SK-N-SH treated with all-trans-retinoic acid at 6 μM for 48 hours (cell line): ENCODE measurements at places on chromosomes 3 and 15.

- ATAC-seq, result no peak
Measured at GRCh38 chr15:29942548-29942947, 120.3 kb upstream of the TJP1 start.

DNA sequence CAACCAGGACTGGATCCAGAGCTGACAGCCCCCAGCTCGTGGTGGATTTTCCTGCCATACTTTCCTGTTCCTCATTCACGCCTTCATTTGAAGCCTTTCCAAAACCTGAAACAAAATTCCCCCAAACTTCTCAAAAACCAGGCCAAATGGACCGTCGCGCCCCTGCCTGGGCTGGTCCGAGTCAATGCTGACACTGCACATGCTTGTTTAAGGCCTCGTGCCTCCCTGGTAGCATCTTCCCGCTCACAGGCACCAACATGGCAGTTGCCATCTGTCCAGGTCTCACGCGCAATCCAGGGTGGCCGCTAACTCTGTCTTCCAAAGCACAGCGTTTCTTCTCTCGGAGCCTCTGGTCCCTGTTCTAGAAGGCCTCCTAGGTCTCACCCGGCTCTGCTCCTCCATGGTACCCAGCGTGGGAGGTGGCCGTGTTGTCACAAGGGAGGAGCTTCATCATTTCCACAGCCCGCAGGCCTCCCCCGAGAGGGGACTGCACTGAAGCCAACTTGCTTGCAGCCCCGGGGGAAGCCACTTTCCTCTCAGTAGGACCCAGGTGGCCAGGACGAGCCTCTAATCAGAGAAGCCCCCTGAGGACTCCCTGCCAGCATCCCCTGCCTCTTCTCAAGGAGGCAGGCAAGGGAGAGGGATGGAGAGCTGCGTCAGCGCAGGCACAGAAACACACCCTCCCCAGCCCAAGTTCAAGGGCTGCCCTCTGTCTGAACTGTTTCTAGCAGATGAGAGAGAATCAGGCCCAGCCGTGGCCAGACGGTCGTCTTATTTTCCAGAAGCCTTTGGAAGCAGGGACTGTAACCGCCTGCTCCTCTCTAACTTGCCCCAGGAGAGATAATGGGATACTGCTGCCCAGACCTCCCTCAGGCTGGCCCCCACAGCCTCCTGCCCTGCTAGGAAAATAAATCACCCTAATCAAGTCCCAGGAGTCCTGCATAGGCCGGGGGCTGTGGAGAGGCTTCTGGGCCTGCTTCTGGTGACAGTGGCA is 152.8 kb upstream of the TLE3 start:
- no peak; the same call in 2 of the 3 replicates for ATAC-seq

DNA sequence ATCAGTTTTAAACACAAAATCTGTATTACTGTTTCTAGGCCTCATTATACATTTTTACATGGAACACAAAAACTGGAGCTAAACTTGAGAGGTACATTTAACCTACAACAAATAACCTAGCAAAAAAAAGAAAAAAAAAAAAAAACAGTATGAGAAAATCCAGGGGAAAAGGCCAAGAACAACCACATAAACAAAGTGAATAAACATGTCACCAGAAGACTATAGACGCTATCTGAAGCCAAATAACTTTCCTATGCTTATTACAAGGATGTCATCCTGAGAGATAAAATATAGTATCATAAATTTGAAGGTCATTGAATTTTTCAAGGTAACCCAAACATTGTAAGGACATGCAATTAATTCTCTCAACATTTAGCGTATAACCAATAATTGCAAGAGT is 911.6 kb downstream of the ROBO1 start:
- ATAC-seq, result no peak

GRCh38 chr15:75982468-75982867 is 29.8 kb downstream of the NRG4 start:
- ATAC-seq, result no peak

DNA sequence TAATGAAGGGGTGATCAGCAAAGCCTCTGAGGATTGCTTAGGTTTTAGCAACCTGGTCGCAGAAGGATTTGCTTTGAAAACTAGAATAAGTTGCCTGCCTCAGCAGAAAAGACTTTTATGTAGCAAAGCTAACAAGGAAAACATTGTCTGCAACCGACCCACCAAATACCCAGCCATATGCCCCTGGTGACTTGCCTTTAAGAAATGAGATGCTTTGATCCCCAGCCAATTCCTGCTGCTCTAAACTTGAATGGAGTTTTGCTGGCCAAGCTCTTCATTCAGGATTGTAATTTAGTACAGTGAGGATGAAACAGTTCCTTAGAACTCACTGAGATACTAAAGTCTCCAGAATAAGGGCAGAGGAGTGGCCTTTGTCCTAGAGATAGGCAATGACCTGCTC is 139.8 kb upstream of the PROK2 start:
- no peak for ATAC-seq

- 0 out of 3 replicates have a peak, but pooled peaks have one; percentile 42 for ATAC-seq
Measured at GRCh38 chr15:57500979-57501576, 90.6 kb upstream of the MYZAP start.

- ATAC-seq, result no peak
Measured at GRCh38 chr15:78992416-78993256, 47.8 kb upstream of the CTSH start.

DNA sequence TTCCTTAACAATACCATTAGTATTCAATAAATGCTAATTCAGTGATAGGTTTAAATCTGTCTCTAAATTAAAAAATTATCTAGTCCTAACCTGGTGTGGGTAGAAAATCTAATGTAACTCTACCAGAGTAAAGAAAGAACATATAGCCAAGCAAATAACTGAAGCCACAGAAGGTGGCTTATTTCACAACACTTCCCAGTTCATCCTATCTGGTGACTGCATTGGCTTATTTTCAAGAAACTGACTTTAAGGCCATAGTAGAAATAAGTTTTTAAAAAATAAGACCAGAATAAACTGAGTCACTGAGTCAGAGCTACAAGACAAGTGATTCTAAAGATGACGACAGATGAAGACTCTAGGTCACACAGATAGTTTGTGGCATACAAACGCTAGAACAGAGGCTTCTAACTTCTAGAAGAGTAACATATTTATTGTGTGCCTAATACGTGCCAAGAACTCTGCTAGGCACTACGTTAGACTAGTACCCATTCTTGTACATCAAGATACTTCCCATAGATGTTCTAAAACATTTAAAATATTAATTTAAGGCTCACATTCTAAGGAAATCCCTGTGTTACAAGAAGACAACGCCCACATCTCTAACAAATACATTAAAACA is 25.9 kb downstream of the TMCC1 start:
- no peak for ATAC-seq

GRCh38 chr3:31354373-31354772 is 178.4 kb upstream of the STT3B start:
- no peak for ATAC-seq

- ATAC-seq, result no peak
Measured at GRCh38 chr3:12303993-12304392, 15.1 kb downstream of the PPARG start.

- no peak for ATAC-seq
Measured at GRCh38 chr3:189641776-189642175, 10.6 kb downstream of the TP63 start.

GRCh38 chr3:85102781-85103180 is 144.0 kb downstream of the CADM2 start:
- no peak for ATAC-seq

- ATAC-seq, result no peak
Measured at GRCh38 chr3:82038556-82038955, 277.1 kb upstream of the GBE1 start.

GRCh38 chr3:99635348-99635747 is 3.0 kb upstream of the COL8A1 start:
- no peak for ATAC-seq

DNA sequence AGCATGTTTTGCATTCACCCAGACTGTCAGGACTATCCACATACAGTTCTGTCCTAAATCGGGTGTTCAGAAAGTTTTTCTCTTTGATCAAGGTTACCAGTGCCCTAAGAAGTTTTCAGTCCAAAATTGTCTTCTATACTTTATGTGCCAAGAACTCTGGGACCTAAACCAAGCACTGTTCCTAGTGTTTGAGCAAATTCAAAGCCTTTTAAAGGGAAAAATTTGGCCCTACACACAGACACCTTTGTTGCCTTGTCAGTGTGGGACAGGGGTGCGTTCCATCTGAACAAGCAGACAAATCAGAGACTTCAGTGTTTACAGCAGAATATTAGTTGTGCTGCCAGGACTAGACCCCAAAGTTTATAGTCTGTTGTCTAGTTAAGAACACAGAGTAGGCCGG is 50.6 kb downstream of the DGKG start:
- ATAC-seq, result no peak

DNA sequence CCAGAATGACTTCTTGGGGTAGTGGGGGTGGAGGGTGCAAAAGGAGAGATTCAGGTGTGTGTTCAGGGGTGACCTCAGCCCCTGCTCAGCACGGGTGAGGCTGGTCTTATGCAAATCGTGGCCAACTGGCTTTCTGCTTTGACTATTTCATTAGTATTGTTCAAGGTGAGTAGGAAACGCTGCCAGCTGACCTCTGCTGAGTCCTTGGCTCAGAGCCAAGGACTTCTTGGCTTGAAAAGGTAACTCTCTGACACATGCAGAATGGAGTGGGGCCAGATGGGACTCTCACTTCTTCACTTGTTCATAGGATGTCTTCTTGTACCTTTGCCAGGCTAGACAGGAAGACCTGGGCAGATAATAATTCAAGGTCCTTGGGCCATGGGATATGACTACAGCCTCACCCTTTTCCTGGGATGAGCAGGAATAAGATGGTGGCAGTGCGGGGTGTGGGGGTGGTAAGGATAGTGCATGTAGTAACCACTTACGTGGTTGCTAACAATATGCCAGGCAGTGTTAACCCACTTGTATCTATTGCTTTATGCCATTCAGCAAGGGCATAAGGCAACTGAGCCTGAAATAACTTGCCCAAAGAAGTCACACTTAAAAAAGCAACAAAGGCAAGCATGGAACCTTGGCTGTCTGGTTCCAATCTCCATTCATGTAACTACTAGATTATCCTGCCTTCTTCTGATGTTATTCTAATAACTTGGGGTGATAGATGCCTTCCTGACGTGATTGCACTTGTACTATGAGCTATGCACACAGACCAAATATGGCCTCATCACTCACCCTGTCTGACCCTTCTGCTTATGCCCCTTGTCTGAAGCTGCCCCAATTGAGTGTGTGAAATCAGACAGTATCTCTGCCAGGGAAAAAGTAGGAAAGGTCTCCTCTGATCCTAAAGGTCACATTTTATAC is 193.1 kb downstream of the NR1D2 start:
- no peak for ATAC-seq

DNA sequence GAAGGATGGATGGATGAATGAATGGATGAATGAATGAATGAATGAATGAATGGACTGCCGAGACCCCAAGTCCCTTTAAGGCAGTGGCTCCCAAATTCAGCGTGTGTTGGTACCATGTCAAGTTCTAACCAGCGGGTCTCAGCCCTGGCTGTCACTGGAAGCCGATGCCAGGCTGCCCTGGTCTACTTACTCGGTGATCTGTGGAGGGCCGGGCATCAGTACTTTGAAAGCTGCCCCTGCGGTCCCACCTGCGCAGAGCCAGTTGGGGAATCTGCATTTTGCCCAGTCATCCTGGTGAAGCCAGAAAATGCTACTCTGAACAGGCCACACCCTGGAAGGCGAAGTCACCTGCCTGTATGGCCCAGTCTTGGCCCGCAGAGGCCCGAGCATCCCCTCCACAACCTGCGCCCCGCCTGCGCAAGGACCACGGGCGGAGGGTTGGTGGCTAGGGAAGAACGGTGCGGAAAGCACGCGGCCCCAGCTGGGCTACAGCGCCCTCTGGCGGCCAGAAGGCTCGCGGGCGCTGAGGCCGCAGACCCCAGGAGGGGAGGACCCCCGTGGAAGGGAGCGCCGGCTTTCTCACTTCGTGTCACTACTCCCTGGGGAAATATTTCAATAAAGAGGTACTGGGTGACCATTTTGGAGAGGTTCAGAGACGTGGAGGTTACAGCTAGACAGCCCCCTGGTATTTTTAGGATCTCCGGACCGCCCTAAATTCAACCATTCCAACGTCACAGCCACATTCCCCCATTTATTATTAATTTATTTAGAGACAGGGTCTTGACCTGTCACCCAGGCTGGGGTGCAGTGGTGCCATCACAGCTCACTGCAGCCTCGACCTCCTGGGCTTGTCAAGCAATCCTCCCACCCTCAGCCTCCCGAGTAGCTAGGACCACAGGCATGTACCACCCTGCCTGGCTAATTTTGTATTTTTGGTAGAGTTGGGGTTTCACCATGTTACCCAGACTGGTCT is 34.9 kb downstream of the PRKCD start:
- ATAC-seq, result peak; percentile 86

DNA sequence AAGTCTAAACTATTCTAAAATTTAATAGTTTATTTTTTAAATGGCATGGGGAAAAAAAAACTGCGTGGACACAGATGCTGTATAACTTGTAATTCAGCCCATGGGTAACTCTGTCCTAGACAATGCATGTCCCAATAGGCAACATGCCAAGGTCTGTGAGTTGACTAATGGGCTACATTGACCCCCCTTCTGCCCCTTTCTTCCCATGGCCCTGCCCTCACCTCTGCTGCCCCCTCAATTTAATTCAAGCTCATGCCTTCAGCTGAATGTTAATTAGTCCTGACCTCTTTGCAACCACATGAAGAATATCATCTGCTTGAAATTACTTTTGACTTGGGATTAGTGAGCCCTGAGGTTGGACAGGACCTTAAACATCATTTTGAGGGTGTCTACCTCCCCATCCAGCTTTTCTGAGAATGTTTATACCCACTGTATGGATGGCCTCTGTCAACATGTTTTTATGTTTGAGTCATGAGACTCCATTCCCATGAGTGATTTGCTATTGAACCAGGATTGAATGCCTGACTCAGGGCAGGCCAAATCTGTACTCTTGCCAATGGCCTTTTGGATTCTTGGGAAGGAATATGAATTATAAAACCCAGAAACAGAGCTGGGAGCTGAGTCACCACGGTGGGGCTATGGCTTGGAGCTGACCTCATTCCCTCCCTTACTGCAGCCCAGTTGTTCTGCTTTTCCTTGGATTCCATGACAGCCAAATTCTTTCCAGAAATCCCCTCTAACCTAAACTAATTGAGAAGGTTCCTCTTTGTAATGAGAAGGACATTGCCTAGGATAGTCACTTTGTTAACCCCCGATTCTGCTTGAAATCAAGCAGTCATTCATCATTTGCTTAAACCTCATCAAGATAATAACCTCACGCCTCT is 33.5 kb upstream of the PDE8A start:
- peak; percentile 91 for ATAC-seq

- ATAC-seq, result peak; percentile 72
Measured at GRCh38 chr15:30984118-30984517, 7.3 kb downstream of the MTMR10 start.

DNA sequence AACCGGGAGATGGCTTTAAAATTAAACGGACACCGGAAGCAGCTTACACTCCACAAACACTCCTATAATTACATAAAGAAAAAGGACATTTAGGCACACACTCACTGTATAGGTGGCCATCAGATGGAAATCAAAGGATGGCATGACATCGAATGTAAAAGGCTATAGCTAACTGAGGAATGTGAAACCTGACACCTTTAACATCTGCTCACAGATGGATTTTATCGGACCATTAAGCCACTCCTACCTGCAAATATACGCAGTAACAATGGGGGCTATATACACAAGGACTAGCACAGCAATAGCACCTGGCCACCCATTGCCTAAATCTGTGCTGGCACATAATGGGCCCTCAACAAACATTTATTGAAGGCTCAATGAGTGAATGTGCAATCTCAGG is 14.5 kb upstream of the RBSN start:
- no peak for ATAC-seq

GRCh38 chr3:186167646-186168395 is 58.9 kb upstream of the ETV5 start:
- ATAC-seq, result no peak
